LoVo (cell line): ENCODE measurements at places on chromosomes 12 and 14.

- DNase-seq: no peak
These were observed 25.6 kb downstream of the CRADD start for GRCh38 chr12:93702707-93703315.

GRCh38 chr12:116199160-116199706, 78.3 kb downstream of the MED13L start:
- no peak for DNase-seq

DNA sequence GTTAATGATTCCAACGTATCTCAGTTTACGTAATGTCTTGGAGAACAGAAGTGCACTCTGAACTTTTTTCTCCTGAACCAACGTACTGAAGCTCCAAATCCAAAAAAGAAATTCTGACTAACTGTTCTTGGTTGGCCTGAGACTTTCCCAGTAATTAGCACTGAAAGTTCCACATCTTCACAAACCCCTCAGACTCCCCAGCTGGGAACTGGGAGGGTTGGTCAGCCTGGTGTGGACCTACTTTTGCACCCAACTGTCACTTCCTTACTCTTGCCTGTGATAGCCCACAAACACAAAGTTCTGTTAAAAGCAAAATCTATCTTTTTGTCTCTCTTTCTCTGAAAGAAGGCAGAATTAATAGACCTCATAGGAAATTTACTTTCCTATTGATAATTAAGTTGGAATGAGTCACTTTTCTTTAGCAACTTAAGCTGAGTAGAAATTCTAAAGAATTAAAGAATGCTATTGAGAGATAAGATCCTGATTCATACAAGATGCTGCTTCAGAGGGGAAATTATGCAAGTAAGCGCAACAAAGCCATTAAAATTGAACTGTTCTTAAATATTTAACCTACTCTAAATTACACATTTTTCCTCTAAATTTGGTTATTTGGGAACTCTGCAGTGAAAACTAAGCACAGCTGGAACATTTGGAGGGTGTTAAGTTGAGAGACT, 155.0 kb downstream of the EPS8 start:
- no peak for DNase-seq

- no peak for DNase-seq
These were observed 108.7 kb downstream of the BMP4 start for GRCh38 chr14:53847881-53848280.

DNA sequence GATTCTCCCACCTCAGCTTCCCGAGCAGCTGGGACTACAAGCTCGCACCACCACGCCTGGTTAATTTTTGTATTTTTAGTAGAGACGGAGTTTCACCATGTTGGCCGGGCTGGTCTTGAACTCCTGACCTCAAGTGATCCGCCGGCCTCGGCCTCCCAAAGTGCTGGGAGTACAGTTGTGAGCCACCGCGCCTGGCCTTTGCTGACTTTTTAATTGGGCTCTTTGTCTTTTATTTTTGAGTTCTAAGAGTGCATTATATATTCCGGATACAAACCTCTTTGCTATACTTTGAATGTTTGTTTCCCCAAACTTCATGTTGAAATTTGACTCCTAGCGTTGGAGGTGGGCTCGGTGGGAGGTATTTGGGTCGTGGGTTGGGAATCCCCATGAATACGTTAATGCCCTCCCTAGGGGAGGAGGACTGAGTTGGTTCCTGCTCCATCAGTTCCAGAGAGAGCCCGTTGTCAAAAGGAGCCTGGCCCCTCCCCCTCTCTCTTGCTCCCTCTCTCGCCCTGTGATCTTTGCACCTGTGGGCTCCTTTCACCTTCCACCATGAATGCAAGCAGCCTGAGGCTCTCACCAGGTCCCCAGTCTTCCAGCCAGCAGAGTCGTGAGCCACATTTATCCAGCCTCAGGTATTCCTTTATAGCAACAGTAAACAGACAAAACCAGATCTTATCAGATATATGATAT, 103.2 kb upstream of the EVL start:
- DNase-seq: no peak

GRCh38 chr12:132583411-132583710, 27.0 kb downstream of the LRCOL1 start:
- no peak for DNase-seq

GRCh38 chr14:88933191-88933590, 108.7 kb downstream of the TTC8 start:
- no peak for DNase-seq

- DNase-seq: no peak
These were observed 288.7 kb downstream of the RPAP3 start for GRCh38 chr12:47417121-47417520.

GRCh38 chr12:106594447-106594846, 11.6 kb downstream of the RFX4 start:
- DNase-seq: no peak

GRCh38 chr14:79248771-79249170, 962.5 kb downstream of the DIO2 start:
- DNase-seq: no peak

DNA sequence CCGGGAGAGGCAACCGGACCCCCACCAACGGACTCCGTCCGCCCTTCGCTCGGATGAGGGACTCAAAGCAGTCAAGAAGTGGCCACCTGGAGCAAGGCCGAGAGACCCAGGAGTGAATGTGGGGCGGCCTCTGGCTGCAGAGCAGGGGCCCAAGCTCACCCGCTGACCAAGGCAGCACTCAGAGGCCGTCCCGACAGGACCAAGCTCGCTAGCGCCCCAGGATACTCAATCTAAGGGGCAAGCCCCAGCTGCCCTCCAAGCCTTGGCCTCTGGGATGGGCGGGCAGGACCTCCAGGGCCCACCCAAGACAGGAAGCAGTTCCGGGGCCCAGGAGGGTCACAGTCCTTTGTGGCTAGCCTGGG, 936 bp downstream of the AKT1 start:
- DNase-seq: no peak

DNA sequence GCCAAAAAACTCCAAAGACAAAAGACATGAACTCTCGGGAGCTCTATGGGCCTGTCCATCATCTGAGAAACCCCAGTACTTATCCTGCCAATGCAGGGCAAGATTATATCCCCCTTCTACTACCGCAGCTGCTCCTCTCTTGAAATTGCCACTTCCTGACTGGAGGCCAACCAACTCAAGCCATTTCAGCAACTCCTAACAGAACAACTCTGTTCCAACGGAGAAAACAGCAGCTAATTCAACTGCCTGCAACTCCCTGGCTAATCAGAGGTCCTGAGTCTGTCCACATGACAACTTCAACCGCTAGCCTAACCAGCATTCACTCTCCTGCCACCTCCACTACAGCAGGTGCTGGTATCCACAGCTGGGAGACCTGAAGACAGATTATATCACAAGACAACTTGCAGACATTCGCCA, 24.1 kb downstream of the CEP83 start:
- no peak for DNase-seq

- DNase-seq: no peak
These were observed 16.6 kb downstream of the ZFYVE21 start for GRCh38 chr14:103731916-103732867.

DNA sequence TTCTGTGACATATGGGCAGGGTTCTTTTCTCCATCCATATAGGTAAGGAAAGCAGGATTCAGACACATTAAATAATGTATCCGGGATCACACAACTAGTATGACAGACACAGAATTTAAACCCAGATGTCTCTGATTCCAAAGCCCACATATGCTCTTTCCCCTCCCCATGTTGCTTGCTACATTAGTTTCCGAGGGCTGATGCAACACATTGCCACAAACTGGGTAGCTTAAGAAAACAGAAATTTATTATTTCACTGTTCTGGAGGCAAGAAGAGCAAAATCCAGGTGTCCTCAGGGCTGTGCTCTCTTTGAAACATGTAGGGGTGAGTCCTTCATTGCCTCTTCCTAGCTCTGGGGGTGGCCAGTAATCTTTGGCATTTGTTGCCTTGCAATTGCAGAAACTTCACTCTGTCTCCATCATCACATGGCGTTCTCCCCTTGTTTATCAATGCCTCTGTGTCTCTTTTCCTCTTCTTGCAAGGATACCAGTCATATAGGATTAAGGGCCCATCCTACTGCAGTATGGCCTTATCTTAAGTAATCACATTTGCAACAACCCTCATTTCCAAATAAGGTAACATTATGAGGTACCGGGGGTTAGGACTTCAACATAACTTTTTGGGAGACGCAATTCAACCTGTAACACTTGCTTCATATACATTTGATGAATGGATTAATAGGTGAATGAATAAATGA, 83.0 kb upstream of the CCND2 start:
- no peak for DNase-seq

DNA sequence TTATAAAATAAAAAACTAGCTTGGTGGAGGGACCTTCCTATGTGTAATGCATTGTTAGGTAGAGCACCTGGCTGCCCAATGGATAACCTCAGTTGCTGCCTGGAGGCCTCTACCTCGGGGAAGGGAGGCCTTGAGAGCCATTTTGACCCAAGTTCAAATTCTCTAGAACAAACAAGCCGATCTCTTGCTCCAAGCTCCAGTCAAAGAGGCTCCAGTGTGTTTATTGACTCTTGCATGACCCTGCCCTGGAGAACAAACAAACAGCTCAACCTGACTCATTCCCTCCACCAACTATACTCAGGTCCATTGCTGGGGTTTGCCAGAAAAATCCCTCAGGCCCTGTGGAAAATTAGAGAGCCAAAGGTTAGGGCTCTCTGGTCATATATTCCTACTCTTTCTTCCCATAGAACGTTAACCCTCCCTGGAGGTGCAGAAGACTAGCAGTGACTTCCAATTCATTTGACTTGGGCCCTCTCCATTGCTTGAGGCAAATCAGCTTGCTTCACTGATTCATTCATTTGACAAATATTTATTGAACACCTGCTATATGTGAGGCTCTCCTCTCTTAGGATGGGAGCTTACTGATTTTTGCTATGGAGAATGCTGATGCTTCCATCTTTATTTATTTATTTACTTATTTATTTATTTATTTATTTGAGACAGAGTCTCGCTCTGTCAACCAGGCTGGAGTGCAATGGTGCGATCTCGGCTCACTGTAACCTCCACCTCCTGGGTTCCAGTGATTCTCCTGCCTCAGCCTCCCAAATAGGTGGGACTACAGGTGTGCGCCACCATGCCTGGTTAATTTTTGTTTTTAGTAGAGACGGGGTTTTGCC, 73.7 kb upstream of the CISTR start:
- peak; percentile 94 for DNase-seq

DNA sequence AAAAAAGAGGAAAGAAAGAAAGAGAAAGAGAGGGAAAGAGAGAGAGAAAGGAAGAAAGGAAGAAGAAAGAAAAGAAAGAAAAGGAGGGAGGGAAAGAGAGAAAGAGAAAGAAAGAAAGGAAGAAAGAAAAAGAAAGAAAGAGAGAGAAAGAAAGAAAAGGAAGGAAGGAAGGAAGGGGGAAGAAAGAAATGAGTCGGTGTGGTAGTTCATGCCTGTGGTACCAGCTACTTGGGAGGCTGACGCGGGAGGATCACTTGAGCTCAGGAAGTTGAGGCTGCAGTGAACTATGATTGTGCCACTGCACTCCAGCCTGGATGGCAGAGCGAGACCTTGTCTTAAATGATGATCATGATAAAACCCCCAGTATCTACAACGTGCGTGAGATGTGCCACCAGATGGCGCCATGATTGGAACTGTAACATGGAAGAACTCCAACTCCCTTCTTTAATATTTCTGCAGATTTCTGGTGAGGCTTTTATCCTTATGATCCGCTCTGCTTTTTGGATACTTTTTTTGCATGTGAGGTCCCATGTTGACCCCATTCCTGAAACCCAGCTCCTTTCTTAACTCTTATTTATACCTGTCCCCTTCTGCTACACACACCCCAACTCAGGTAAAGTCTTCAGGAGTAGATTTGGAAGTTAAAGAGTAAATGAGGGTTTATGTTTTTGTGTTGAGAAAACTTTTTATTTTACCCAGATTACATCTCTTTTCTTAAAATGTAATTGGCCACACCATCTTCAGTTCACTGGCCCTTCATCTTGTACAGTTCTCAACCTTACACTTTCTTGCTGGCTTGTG, 25.6 kb downstream of the RNASE10 start:
- peak; percentile 66 for DNase-seq

DNA sequence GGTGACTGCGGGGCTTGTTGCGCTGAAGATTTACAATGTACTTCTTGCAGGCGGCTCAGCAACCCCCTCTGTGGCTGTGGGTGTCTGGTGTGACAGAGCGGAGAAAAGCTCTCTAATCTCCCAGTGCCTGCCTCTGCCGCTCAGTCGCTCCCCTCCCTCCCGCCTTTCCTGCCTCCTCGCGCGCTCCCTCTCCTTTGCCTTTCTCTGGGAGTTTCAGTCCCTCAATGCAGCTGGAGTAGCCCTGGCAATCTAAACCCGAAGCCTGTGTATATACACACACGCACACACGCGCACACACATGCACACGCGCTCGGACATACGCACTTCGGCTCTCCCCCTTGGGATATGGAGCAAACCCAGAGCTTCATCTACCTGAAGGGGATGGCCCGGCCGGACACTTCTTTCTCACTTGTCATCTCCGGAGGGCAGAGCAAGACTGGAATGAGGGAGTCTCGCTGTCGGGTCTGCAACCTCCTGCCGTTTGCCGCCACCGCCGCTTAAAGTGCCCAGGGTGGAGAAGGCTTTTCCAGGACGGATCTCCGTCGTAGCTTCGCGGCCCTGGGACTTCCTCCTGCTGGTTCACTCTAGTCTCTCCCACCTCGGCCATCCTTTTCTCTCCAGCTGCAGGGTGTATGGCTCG, 599 bp upstream of the TRHDE start:
- DNase-seq: no peak

DNA sequence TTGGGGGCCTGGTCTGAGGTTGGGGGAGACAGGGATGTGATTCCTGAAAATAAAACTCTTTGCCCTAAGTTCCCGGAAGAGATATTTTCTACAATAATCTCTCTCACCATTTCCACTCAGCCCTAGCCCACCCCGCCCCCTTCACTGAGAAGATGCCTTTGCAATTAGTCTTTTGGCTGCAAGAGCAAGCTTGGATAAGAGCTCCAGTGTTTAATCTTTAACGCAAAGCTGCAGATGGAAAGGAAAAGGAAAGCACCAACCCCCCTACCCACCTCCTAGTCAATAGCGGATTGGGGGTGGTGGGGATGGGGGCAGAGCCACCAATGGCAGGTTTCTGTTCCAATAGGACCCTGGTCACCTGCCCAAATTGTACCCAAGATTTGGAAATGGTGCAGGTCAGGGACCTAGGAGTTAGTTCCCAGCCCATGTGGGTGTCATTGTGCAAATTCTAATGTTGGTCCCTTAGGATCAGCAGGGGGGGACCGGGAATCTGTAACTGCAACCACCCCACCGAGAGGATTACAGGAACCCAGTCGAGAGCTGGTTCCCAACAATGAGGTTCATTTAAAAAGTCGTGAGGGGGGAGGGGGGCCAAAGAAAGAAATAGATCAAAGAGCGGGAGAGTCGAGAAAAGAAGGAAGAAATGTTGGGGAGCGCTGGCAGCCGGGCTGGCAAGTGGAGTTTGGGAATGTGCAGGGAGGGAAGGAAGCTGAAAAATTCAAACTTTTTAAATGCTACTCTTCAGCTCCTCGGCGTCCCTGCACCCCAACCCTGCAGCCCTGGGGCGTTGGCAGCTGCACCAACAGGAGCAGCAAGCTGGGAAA, 1.6 kb downstream of the ZFP36L1 start:
- no peak for DNase-seq

GRCh38 chr12:115611477-115611876, 666.0 kb downstream of the MED13L start:
- DNase-seq: no peak

DNA sequence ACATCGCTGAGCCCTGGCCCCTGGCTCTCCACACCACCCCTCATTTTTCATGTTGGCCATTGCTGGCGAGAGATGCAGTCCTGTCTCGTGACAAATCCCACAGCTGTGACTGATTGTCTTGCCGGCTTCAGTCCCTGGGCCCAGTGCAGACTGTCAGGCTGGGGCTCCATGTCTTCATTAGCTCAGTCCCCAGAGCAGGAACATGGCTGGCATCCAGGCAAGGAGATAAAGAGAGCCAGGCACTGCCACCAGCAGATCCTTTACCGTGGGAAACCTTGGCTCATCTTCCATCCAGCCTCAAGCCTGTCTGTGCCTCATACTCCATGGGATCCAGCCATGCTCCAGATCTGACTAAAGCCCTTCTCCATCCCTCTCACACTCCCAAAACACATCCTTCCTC, 284.7 kb upstream of the FKBP4 start:
- no peak for DNase-seq
